ENCODE measurements at places on chromosomes 12 and 14.
A peak's percentile ranks its signal among the peaks of the same experiment; 100 is the strongest.

DNA sequence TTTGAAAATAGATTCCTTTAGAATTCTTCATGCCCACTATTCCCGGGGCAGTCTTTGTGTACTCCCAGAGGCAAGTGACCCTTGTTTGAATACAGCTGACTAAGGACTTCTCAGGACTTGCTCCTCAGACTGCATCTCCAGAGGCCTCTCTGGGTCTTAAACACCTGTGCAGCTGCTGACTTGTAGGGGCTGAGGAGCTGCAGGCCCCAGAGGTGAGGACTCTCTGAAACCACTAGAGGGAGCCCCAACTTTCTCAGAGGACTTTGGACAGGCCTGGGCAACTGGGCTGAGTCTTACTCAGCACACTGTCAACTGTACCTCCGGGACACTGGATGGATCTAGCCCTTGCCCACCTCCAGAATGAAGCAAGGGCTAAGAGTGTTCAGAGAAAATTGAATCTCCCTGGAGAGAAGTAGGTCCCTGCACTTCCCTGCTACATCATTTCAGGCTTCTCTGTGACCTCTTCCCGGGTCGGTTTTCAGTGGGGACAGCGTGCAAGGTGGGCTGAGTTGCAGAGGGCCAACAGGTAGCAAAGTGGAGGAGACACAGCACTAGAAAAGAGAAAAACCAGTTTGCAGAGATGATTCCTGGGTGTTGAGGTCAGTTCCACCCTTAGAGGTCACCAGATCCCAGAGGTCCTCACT, 164.6 kb downstream of the TMEM117 start:
- peak; percentile 47 for DNase-seq

DNA sequence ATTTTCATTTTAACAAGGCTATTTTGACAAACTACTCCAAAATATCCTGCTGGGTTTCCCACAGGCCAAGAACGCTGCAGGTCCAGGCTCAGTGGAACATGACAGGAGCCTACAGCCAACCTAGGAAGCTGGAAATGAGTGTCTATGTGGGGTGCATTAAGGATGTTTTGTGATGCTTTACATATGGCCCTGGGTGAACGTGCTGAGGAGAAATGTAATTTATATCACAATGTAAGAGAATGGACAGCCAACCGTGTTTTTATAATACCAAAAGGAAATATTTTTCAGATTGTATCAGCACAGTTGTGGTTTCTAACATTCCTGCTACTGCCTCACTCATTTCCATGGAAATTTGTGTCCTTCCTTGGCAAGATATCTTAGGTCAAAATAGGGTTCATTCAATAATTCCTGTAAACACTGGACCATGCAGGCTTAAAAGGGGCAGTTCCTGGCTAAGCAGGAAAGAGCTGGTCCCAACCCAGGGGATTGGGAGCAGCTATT, 51.5 kb downstream of the ST8SIA1 start:
- peak; percentile 22 for DNase-seq

DNA sequence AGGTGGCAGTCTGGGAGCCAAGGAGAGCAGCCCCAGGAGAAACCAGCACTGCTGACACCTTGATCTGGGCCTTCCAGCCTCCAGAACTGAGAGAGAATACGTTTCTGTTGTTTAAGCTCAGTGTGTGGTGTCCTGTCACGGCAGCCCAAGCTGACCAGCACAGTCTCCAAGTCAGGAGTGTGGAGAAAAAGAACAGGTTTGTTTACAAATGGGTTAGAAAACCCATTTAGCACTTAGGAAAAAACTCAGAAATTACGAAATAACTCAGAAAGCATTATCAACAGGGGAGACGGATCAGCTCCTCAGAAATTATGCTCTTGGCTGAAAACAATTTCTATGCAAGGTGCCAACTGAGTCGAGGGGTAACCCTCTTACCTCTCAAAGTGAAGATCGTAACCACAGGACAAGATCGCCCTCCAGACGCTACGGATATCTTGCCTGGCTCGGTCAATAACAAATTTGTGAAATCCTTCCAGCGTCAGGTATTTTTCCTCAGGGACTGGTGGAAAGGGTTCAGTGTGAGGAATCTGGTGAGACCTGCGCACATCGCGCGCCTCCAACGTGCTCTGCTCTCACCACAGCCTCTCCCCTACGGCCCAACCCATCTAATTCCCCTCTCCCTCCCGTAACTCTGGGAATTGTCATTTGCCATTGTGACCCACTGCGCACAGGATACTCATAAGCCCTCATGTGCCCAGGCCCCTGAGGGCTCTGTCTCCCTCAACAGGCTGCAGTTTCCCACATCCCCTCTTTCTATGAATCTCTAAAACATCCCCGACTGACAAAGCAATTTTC, 50.2 kb downstream of the TRAFD1 start:
- no peak for DNase-seq

DNA sequence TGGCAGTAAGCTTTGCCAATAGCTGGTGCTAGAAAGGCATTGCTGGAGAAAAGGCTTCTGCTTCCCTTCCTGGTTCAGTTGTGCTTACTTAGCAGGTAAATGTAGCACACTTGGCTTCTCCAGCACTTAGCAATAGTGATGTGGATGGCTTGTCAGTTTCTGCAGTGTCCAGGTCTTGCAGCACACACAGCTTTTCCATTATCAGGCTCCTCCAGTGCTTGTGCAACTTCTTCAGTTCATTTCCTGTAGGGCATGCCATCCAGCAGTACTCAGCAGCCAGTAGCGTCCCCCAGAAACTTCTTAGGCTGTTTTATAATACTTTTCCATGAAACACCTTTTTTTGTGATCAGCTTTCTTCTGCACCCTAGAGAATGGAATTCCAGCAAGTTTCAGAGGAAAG, 154.6 kb downstream of the SLC6A15 start:
- DNase-seq: peak; percentile 3

- DNase-seq: no peak
Measured at GRCh38 chr14:94542111-94542810, 19.0 kb upstream of the SERPINA4 start.

DNA sequence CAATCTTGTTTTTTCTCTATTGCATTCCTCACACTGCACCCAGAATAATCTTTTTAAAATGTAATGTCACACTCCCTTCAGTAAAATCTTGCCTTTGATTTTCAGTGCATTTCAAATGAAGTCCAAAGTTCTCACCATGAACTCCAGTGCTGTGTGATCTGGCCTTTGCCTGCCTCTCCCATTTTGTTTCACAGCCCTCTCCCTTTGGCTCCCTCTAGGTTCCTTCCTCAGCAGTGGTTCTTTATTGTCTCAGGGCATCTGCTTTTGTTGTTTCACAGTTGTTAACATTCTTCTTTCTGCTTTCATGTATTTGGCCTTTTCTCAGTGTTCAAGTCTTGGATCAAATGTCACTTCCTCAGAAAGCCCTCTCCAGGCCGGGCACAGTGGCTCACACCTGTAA, 84.5 kb upstream of the AMN1 start:
- peak; percentile 12 for DNase-seq

- peak; percentile 32 for DNase-seq
Measured at GRCh38 chr12:7075939-7076338, 15.4 kb downstream of the C1S start.

DNA sequence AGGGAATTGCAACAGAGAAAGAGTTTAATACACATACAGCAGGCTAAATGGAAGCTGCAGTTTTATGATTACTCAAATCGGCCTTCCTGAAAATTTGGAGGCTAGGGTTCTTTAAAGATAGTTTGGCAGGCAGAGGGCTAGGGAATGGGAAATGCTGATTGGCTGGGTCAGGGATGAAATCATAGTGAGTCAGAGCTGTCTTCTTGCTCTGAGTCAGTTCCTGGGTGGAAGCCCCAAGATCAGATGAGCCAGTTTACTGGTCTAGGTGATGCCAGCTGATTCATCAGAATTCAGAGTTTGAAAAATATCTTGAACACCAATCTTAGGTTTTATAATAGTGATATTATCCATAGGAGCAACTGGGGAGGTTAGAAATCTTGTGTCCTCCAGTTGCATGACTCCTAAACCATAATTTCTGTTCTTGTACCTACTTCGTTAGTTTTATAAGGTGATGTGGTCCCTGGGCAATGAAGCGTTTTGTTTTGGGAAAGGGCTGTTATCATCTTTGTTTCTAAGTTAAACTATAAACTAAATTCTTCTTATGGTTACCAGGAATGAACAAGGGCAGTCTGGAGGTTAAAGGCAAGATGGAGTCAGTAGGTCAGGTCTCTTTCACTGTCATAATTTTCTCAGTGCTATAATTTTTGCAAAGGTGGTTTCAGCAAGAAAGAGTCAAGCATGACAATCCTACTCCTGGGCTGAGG, 257.8 kb upstream of the CCDC196 start:
- no peak for DNase-seq

GRCh38 chr12:1984759-1985158, 19.5 kb downstream of the DCP1B start:
- DNase-seq: no peak

GRCh38 chr12:946631-947030, 2.9 kb downstream of the RAD52 start:
- no peak for DNase-seq

Data from AG08396 (cell line).